CD4-positive, alpha-beta memory T cell (primary cell): ENCODE measurements at places on chromosomes 2 and 18. TPM values are rescaled to one million over a fixed set of nuclear protein-coding genes. Genes with fewer than 3 reads are reported as not detected.

DNA sequence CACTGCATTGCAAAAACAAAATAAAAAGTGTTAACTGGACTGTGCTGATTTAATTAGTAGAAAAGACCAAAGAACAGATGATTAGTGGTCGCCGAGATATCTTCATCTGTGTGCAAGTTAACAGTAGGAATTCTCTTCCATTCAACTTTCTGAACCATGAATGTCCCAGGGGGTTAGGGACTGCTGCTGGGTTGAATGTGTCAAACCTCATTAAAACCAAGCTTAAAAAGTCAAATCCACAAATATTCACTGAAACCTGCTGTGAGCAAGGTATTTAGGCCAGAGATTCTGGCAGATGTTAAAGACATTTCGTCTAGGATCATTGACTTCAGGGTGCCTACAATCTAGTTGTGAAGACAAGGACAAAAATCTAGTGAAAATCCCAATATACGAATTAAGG is 58.7 kb downstream of the STPG4 start:
- no peaks in the 10 kb centered on the region for H3K4me1 ChIP-seq
- H3K27me3 ChIP-seq = no peaks in the 10 kb centered on the region
- H3K36me3 ChIP-seq = no peaks in the 10 kb centered on the region

GRCh38 chr2:33133454-33133952 is 186.8 kb downstream of the LTBP1 start:
- no peak overlapping the region for H3K4me3 ChIP-seq
- no peaks in the 10 kb centered on the region for H3K27me3 ChIP-seq
- no peaks in the 10 kb centered on the region for H3K36me3 ChIP-seq

GRCh38 chr2:234808907-234809306 is 142.9 kb upstream of the SH3BP4 start:
- H3K4me1 ChIP-seq = no peaks in the 10 kb centered on the region
- no peak for DNase-seq
- no peaks in the 10 kb centered on the region for H3K36me3 ChIP-seq
- H3K4me3 ChIP-seq = no peak overlapping the region
- no peak overlapping the region for H3K27ac ChIP-seq

- H3K4me3 ChIP-seq = peak overlapping the region; percentile 4
- H3K27ac ChIP-seq = no peak overlapping the region
- no peak for DNase-seq
- no peaks in the 10 kb centered on the region for H3K36me3 ChIP-seq
Measured at GRCh38 chr2:143140864-143141661, 11.8 kb downstream of the ARHGAP15 start.

DNA sequence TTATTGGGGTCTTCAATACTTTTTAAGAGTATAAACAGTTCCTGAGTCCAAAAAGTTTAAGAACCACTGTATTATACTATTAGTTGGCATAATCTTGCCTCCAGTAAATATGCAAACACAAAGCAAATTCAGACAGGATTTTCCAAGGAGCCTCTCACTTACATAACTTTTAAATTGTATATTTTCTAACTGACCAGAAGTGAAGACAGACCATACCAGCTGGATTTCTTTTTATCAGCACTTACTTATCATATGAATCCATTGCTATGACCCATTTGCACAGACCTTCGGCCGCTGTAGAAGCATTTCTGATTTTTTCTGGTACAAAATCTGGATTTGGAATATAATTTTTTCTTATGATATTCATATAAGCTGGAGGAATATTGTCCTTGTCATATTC is 200.1 kb downstream of the SLC39A10 start:
- no peak for DNase-seq
- H3K27me3 ChIP-seq = no peaks in the 10 kb centered on the region
- H3K4me1 ChIP-seq = no peaks in the 10 kb centered on the region
- no peak overlapping the region for H3K27ac ChIP-seq
- H3K4me3 ChIP-seq = no peak overlapping the region

DNA sequence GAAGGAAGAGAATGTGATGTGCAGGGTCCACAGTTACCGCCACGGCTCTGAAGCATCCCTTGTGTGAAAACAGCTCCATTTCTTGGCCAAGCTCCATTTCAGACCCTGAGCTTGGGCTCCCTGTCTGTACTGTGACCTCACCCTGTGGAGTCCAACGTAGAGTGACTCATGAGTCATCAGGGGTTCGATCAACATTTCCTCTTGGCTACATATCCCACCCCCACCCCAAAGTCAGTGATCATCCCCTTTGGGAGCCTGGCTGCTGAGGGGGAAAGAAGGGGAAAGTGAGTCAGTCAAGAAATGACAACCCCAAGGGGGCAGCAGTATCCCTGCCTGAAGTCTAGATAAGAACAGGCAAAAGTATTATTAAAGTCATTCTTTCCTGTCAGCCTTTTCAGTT is 62.2 kb downstream of the PAPOLG start:
- no peak overlapping the region for H3K27ac ChIP-seq
- DNase-seq = peak; percentile 73
- H3K36me3 ChIP-seq = no peaks in the 10 kb centered on the region
- H3K4me1 ChIP-seq = peaks cover 35% of the 10 kb centered on the region
- H3K27me3 ChIP-seq = no peaks in the 10 kb centered on the region

DNA sequence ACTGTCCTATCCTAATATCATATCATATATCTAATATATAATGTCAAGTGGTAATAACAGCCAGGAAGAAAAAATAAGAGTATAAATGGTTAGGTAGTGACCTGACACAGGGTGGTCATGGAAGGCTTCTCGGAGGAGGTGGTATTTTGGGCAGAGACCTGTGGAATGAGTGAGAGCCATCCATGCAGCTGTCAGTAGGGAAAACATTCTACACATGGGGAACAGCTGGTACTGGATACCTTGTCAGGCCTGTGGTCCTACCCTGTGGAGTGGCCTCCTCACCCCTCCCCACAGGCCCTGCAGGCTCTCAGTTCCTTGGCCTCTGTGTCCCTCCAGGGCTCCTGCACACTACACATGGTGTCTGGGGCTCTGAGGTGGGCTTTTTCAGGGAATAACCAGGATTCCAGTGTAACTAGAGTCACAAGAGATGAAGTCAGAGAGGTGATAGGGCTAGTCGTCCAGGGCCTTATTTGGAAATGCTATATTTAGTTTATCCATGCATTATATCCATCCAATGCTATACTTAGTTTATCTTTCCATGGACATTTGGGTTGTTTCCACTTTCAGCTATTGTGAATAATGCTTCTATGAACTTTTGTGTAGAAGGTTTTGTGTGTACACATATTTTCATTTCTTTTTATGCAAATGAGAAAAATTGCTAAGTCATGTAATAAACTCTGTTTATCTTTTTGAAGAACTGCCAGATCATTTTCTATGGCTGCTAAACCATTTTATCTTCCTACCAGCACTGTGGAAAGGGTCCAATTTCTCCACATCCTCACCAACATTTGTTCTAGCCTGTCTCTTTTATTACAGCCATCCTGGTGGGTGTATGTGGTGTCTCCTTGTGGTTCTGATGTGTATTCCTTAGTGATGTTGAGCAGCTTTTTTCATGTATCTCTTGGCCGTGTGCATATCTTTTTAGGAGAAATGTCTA is 75.6 kb downstream of the TPGS2 start:
- H3K36me3 ChIP-seq = no peaks in the 10 kb centered on the region
- DNase-seq = no peak
- no peak overlapping the region for H3K4me3 ChIP-seq

DNA sequence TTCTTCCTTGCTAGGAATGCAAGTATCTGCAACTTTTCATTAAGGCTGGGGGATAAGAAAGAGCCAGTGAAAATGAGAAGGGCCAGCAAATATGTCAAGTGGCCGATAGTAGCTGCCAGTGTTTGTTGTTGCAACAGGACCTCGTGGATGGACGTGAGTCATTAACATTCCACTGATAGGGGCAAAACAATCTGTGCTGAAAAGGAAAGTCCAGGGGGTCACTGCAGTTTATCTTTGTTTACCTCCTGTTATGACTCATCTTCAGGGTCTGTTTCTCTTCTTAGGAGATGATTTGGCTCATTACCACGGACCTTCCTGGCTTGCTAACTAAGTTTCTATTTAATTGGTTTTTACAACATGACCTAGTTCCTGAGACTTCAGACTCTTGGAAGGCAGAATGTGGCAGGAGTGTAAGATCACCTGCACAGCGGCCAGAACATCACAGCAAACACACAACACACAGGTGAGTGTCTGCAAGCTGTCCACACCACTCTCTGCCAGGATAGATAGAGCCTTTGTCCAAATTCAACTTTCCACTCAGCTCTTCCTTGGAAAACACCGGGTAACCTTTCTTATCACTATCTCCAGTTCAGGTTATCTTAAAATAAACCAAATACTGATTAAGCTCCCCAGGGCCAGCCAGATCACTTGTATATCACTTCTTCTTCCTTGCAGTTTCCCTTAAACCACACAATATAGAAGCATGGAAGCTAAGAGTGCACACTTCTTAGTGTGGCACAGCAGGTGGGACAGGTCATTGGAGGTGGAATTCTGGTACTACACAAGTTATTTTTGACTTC is 157.5 kb upstream of the LMAN1 start:
- no peaks in the 10 kb centered on the region for H3K36me3 ChIP-seq
- no peak overlapping the region for H3K27ac ChIP-seq
- DNase-seq = no peak
- H3K4me1 ChIP-seq = no peaks in the 10 kb centered on the region

- H3K27ac ChIP-seq = no peak overlapping the region
- H3K4me3 ChIP-seq = no peak overlapping the region
- no peak for DNase-seq
- no peaks in the 10 kb centered on the region for H3K27me3 ChIP-seq
- no peaks in the 10 kb centered on the region for H3K4me1 ChIP-seq
- peaks cover 85% of the 10 kb centered on the region for H3K36me3 ChIP-seq
Measured at GRCh38 chr2:224837558-224837957, 121.4 kb upstream of the CCDC195 start.

DNA sequence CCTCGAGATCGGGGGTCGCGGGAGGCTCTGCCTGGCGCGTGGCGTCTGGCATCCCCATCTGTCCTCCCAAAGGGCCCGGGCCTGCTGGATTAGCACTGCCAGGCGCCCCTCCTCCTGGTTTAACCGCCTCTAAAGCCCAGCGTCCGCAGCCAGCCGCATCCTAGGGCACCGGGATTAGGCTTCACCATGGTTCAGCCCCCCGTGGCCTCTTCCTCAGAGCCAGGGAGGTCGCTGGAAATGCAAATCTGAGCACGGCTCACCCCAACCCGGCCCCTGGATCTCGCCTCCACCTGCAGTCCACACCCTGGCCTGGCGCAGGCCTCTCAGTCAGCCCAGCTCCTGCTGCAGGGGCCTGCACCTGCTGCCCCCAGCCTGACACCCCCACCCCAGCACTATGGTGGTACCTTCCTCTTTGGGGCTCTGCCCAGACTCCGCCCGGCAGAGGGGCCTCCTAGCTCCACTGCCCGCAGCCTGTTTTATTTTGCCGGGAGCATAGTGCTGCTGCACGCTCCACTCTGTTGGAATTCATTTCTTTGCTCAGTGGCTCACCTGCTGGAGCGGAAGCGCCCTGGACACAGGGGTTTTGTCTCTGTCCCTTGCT is 13.2 kb downstream of the PRELID3A start:
- H3K4me3 ChIP-seq = no peak overlapping the region
- no peak overlapping the region for H3K27ac ChIP-seq
- DNase-seq = no peak
- no peaks in the 10 kb centered on the region for H3K27me3 ChIP-seq
- H3K4me1 ChIP-seq = no peaks in the 10 kb centered on the region

GRCh38 chr18:72091369-72091768 is 452.8 kb downstream of the CBLN2 start:
- no peaks in the 10 kb centered on the region for H3K27me3 ChIP-seq
- no peaks in the 10 kb centered on the region for H3K36me3 ChIP-seq
- no peak overlapping the region for H3K4me3 ChIP-seq
- no peak overlapping the region for H3K27ac ChIP-seq

DNA sequence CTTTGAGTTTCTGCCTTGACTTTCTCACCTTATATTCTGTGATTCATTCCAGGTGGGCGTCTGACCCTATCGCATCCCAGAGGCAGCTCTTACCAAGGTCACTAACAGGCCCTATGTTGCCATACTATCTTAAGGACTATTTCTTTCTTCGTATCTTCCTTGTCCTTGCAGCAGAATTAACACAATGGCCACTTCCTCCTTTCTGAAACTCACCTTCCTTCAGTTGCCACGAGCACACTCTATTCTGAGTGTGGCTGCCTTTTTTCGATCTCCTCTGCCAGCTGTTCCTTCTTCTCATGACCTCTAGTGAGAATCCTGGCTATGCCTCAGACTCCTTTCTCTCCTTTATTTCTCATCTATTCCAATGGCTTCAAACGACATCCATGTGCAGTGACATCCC is 160.4 kb upstream of the CCDC195 start:
- H3K27ac ChIP-seq = no peak overlapping the region
- H3K4me1 ChIP-seq = peaks cover 12% of the 10 kb centered on the region
- H3K36me3 ChIP-seq = peaks cover 73% of the 10 kb centered on the region
- no peak for DNase-seq
- no peak overlapping the region for H3K4me3 ChIP-seq

DNA sequence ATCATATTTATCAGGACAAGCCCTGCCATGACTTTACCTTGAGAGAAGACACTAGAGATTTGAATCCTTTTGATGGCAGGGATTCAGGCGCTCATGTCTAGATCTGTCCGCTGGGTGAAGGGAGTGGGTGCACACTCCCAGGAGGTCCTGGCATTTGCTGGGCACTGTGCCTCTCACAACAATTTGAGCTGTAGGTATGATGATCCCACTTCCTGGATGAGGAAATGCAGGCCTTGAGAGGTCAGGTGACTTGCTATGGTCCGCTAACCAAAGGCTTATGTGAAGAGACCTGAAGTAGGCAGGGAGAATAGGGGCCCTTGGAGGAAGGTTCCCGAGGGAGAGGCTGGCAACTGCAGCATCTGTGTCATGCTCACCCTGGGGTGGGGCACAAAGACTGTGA is 206.1 kb downstream of the HAUS1 start:
- no peaks in the 10 kb centered on the region for H3K36me3 ChIP-seq
- no peak overlapping the region for H3K27ac ChIP-seq
- no peak for DNase-seq
- H3K27me3 ChIP-seq = no peaks in the 10 kb centered on the region
- no peak overlapping the region for H3K4me3 ChIP-seq

SERPINB11 gene
- total RNA-seq = not detected

C1GALT1C1L gene
- total RNA-seq = not detected

HRH4 gene
- total RNA-seq = 1.6 TPM

GKN1 gene
- total RNA-seq = not detected

SCN2A gene
- total RNA-seq = not detected

POTEI gene
- not detected for total RNA-seq

TNFAIP6 gene
- total RNA-seq = not detected

LAMA3 gene
- total RNA-seq = not detected

HNRNPLL gene
- total RNA-seq = 103 TPM

TCF7L1 gene
- total RNA-seq = not detected

RESP18 gene
- not detected for total RNA-seq

GRHL1 gene
- 0.49 TPM for total RNA-seq
